HL-60 (cell line): ENCODE measurements at places on chromosomes 5 and 9.
A peak's percentile ranks its signal among the peaks of the same experiment; 100 is the strongest.

DNA sequence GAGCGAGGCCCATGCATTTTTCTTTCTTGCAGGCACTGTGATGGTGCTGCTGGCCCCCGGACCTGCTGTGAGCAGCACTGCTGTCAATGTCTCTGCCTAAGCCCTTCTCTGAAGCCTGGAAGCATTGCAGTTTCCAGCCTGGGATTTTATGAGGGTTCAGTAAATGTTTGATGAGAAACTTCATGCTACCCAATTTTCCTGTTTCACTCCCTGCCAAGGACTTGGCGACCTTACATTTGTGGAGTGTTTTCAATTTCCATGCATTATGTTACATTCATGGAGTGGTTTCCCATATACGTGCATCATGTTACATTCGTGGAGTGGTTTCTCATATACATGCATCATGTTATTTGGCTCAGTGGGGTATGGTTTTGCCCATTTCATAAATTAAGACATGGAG is 90.7 kb upstream of the PTCH1 start:
- no peak for DNase-seq

DNA sequence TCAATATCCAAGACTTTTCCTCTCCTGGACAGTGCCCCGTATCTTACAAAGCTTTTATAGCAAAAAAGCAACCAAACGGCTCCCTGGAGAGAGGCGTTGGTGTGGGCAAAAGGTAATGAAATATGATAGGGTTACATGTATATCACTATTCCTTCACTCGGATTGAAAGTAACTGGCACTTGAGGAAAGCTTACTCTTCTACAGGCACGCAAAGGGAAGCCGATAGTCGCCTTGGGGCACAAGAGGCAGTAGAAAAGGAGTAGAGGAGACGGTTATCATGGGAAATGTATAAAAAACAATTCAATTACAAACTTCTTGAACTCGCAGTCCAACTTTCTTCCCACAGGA is 1.1 kb downstream of the DIAPH1 start:
- DNase-seq = no peak

DNA sequence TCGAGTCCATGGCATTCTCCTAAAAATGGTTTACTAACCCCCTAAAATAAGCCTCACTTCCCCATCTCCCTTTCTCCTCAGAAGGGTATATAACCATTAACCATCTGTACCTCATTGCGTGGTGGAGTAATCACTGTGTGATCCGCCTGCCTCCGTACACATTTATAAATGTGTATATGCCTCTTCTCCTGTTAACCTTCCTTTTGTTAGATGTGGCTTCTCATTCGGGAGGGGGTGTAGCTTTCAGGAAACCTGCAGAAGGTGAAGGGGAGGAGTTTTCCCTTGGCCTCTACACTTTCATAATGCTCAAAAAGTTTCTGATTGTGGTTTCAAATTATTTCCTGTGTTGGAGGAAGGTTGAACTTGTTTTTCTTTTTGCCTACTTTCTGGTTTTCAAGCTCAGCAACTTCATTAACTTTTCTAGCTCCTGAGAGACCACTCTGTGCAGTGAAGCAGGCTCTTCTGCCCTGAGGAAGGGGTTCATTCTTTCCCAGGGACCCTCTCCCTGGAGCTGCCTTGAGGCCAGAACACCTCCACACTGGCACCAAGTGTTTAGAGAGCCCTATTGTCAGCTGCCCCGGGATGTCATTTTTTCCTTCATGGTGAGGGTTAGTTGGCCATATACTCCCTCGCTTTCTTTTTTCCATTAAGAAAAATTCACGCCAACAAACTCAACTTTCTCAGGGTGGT is 46.9 kb downstream of the RASGRF2 start:
- DNase-seq = no peak

DNA sequence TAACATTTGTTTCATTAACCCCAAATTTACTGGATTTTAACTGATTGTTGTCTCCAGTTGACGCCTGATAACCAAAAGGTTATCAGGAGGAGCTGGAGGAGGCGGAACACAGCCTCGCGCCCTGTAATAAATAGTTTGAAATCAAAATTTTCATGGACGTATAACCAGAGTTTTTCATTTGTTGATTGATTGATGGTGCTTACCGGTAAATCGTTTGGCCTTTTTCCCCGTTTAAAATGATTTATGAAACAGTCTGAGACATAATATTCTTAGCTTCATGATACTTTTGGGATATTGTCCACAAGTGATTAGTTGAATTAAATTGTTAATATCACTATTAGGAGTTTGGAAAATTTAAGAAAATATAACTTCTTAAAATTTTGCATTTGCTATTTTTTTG is 1.7 kb downstream of the FOCAD start:
- DNase-seq = no peak

DNA sequence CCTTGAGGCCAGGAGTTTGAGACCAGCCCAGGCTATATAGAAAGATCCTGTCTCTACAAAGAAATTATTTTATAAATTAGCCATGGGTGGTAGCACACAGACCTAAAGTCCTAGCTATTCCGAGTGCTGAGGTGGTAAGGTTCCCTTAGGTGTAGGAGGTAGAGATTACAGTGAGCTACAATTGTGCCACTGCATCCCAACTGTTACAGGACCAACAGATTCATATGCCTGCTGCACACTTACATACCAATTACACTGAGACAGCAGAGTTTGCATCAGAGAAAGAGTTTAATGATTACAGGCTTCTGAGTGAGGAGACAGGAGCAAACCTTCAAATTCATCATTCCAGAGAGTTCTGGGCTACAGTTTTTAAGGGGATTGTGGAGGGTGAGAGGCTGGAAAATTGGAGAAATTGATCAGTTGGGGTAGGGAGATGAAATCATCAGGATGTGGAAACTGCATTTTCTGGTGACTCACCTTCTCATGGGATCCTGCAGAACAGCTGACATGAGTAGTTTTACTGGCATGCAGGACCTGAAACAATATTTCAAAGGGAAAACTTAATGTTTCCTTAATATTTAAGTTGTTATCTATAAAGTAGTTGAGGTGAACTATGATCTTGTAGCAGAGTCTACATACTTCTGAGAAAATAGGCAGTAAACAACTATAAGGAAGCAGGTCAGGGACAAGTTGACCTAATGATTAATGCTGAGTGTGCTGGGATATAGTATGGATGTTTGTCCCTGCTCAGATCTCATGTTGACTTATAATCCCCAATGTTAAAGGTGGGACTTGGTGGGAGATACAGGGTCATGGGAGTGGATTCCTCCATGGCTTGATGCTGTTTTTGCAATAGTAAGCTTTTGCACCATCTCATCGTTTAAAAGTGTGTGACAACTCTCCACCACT is 54.7 kb downstream of the ANXA2R start:
- DNase-seq = no peak

DNA sequence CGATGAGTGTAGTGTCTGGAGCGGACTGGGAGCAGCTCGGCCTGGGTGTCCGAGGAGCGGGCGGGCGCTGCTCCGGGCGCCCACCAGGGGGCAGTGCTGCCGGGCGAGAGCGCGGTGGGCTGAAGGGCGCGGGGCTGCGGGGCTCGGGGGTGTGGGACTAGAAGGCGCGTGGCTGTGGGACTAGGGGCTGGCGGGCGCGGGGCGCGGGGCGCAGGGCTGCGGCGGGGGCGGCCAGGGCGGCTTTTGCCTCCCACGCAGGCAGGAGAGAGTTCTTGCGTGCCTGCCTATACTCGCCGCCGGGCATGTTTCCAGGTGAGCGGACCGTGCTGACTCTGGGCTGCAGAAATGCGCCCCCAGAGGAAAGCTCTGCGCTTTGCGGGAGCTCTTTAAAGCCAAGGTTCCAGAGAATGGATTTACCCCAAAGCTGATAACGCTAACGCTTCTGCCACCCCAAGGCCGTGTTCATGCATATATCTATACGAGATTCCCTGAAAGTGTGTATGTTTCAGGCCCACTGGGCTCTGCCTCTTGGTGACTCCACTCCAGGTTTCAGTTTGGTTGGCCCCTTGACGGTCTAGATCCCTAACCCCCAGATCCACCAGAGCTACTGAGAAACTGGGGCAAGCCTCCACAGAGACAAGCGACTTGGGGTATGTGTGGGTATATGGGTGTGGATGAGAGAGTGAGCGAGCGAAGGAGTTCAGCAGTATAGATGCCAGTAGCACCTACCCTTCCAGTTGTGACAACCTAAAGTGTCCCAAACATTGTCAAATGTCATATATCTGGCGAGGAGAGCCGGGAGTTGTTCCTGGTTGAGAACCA is 56.2 kb downstream of the ACER2 start:
- DNase-seq = peak; percentile 7

GRCh38 chr9:123027517-123027916 is 6.0 kb upstream of the GPR21 start:
- DNase-seq = no peak

- DNase-seq = no peak
Measured at GRCh38 chr5:39100851-39101396, 26.7 kb upstream of the RICTOR start.

GRCh38 chr5:90473396-90474234 is 956 bp downstream of the MBLAC2 start:
- peak; percentile 4 for DNase-seq

DNA sequence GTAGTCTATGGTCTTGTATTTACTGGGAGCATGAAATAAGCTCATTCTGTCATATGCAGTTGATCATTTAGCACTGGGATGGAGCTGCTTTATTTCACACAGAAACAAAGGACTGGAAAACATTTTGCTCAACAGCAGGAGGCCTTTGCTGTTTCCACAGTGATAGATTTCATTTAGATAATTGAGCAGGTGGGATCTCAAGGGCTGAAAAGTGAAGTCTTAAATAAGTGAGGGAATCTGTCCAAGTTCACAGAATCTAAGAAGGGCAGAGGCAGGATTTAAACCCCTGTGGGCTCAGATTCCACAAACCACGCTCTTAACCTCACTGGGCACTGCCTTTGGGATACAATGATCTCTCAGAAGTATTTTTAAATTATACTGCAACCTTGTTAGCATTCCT is 47.8 kb downstream of the PRLR start:
- DNase-seq = no peak

DNA sequence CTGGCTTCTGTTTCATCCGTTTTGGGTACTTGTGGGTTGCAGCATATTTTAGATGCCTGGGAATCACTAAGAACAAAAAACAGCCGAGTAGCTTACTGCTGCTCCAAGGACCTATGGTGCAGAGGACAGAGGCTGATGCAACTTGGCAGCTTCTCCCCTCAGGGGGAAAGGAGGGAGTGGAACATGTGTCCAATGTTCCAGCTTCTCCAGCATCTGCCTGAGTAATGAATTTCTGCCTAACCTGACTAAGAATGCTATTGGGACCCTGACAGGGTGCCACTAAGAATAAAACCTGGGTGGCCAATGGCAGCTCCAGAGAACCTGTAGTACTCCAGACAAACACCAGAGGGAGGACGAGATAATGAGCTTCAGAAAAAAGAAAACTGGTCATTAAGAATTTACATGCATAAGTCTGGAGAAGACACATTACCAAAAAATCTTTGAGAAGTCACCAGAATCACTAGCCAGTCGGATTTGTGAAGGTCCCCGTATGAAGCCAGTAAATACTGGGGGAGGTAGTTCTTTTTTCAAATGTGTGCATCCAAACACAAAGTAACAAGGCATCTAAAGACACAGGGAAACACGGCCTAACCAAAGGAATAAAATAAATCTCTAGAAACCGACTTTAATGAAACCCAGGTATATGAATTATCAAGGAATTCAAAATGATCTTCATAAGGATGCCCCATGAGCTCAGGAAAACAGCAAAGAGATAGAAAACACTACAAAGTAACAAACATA is 293.5 kb downstream of the HINT1 start:
- no peak for DNase-seq

DNA sequence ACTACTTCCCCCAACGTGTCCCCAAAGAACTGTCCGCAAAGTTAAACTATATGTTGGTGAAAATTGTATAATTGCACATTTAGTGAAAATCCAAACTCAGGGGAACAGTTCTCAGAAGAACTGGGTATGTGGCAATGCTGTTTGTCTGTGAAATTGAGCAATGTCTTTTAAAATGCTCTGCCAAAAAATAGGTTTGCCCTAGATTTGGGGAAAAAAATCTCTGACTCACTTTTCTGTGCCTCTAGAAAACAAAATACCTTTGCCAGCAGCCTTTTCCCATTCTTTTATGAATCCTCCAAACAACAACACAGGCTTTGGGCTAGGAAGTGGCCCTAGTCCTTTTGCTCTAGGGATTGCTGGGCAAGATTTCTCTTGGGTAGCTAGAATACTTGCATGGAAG is 37.4 kb upstream of the ZNF608 start:
- DNase-seq = no peak

GRCh38 chr9:97615439-97616072 is 17.6 kb downstream of the TSTD2 start:
- DNase-seq = peak; percentile 64

DNA sequence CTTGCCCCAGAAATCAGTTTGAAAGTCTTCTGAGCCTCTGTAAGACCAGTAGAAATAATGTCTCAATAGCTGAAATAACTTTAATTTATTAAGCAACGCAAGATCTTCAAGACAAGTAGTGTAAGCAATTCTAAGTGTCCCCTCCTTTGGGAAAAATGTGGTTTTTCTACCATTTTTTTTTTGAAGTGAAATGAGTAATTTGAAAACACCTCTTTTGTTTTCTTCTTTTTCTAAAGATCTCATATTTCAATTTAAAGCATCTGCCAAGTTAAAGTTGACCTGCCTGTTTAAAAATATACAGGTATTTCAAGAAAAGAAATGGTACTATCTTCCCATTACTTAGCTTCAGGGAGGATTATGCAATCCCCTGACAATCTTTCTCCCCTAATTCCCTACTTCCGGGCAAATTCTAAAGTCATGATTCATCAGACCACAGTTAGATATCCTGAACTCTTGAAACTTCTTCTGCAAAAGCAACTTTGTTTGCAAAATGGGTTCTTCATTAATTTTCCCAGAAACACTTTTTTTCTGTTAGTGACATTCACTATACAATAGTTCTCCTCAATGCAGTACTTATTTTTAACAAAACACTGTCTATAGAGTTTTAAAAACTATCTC is 7.8 kb upstream of the ANXA1 start:
- peak; percentile 66 for DNase-seq

GRCh38 chr9:8534828-8535227 is 735.2 kb upstream of the DMAC1 start:
- DNase-seq = no peak

- peak; percentile 18 for DNase-seq
Measured at GRCh38 chr9:36328798-36329411, 70.7 kb upstream of the GNE start.

GRCh38 chr5:132498152-132498551 is 7.6 kb upstream of the IRF1 start:
- no peak for DNase-seq

DNA sequence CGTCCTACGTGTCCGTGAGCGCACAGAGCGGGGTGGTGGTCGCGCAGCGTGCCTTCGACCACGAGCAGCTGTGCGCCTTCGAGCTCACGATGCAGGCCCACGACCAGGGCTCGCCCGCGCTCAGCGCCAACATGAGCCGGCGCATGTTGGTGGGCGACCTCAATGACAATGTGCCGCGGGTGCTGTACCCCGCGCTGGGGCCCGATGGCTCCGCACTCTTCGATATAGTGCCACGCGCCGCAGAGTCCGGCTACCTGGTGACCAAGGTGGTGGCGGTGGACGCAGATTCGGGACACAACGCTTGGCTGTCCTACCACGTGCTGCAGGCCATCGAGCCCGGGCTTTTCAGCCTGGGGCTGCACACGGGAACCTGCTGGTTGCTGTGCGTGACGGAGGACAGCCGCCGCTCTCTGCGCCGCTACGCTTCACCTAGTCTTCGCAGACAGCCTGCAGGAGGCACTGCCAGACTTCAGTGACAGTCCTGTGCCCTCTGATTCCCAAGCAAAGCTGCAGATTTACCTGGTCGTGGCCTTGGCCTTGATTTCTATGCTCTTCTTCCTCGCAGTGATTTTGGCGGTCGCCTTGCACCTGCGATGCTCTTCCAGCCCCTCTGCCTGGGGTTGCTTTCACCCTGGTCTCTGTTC is 2.4 kb upstream of the PCDHGA12 start:
- no peak for DNase-seq
